ENCODE measurements at places on chromosomes 4 and X.
A peak's percentile ranks its signal among the peaks of the same experiment; 100 is the strongest.

- peak; percentile 12 for DNase-seq
Measured at GRCh38 chr4:37721995-37722638, 35.9 kb upstream of the RELL1 start.

GRCh38 chrX:122154019-122154418 is 1030.1 kb upstream of the GRIA3 start:
- no peak for DNase-seq

DNA sequence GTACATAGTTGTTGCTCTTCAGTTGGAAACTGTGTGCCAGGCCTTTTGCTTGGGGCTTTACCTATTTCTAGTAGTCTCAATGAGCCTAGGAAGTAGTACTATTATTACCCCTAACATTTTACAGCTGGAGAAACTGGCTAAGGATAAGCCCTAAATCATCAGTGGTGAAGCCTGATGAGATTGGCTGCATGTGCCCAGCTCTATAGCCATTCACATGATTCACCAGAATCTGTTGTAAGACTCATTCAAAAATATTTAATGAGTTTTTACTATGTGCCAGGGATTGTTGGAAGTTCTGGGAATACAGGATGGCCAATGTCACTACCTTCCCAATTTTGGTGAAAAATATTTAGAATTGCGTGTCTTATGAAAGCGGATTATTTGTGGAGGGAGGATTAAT is 2.8 kb downstream of the KIT start:
- no peak for DNase-seq

GRCh38 chr4:25650311-25650710 is 5.3 kb upstream of the SLC34A2 start:
- no peak for DNase-seq

GRCh38 chr4:5037553-5038551 is 13.4 kb upstream of the STK32B start:
- no peak for DNase-seq

DNA sequence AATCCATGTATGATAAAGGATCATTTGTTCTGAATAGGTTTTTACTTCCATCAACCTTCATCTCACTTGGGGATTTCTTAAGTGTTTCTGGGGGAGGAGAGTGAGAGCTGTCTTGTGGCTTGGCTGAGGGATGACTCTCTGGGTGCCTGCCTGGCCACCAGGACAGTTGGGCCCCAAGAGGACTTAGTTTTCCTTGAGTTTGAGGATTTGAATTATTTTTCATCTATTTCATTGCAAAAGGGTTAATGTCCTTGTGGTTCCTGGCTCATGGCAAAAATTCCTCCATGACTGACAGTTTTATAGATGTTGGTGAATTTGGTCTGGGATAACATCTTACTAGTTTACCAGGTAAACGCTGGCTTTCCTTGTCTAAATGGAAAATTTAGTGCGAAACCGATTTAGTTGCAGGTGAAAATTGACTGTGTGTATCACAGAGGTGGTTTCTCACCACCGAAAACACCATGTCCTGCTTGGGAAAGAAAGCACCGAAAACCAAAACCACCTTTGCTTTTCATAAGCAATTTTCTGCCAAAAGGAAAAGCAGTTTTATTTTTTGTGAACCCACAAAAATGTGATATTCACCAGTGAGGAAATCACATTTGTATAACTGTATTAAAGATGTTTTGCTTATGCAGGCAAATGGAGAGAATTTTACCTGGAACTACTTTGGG is 331.3 kb upstream of the SFRP2 start:
- DNase-seq, result no peak

- DNase-seq, result no peak
Measured at GRCh38 chr4:125594056-125594602, 279.4 kb downstream of the FAT4 start.

- no peak for DNase-seq
Measured at GRCh38 chr4:54089875-54090274, 10.1 kb upstream of the GSX2 start.

- no peak for DNase-seq
Measured at GRCh38 chrX:10597871-10598270, 22.5 kb downstream of the MID1 start.

DNA sequence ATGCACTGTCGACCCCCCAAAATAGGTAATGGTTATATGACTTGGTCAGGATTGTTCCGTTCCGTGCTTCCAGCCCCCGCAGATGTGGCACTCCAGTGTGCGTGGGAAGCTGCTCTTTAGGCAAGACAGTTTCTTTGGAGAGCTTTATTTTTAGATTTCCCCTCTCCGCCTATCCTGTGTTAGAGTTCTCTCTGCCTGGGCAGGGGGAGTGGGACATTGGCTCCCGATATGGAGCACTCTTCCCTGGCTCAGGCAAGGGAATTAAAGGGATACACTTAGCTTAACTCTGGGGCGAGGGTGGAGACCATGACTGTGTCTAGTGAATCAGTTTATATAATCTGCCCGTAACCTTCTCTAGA is 36.0 kb downstream of the DLG3 start:
- no peak for DNase-seq

- DNase-seq, result no peak
Measured at GRCh38 chr4:186772936-186773487, 49.4 kb upstream of the FAT1 start.

DNA sequence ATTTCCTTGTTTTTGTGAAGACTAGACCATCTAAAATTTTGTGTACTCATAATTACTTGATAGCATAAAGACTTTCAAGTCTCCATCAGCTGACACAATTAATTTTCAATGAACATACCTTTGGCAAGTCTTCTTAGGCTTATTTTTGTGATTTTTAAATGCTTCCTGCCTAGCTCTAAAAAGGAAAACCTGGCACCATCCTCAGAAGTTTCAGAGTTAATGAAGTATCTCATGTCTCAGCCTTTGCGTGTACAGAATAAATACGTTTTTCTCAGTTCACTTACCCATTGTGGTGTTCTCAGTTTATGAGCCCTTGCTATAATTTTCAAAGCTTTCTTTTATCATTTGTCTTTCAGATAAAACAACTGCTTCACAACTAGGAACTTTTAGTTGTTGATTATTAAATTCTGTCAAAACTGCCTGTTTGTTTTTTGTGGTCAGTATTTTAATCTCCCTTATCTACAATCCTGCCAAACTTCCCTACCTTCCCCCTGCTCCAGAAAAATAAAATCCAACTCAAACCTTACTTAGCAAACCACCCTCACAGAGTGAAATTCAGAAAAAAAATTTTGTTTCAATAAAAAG is 21.6 kb downstream of the ADD1 start:
- no peak for DNase-seq

GRCh38 chr4:84718699-84719098 is 135.8 kb downstream of the CDS1 start:
- DNase-seq, result no peak

- DNase-seq, result no peak
Measured at GRCh38 chrX:2875136-2875481, 46.4 kb downstream of the GYG2 start.

DNA sequence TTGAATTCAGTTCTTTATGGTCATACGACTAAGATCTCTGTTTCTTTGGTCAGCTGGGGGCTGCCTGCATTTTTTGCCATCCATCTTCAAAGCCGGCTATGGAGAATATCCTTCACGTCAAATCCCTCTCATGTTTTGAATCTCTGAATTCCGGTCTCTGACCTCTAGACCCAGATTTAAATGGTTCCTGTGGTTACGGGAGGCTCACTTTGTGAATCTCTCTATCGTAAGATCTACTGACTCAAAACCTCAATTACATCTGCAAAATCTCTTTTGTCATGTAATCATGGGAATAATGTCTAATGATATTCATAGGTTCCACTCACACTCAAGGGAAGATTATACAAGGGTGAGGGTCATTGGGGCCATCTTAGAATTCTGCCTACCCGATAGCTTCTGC is 5.7 kb upstream of the MPC1L start:
- no peak for DNase-seq

DNA sequence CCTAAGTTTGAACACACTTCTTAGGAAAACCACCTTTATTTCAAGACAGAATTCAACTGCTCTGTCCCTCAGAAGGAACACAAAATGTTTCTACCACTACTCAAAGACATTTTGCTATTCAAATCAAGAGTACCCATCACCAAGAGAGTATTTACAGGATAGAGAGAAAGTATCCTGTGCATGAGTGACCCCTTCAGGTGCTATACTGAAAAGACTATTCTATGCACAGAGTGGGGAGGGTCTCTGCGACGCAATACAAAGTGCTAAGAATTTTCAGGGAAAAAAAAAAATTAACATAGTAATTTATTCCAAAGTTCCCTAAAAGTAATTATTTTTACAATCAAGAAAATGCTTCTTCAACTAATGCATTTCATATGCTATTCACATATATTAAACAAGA is 346.4 kb upstream of the FAM241A start:
- no peak for DNase-seq

DNA sequence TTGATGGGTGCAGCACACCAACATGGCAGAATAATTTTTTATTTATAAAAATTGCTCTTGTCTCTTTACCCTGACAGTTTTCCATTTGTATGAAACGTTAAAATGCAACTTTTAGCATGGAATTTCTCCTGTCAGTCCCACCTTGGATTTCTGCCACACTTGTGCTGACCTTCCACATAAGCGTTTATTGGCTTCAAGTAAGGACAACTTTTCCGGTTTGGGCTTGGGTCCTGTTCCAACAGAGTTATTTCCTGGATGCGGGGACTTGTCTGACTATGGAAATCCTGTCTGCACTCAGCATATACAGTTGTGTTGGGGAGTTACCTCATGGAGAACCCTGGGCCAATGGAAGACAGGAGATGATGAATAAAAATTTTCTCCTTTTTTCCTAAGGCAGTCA is 294.7 kb downstream of the NAF1 start:
- DNase-seq, result no peak

DNA sequence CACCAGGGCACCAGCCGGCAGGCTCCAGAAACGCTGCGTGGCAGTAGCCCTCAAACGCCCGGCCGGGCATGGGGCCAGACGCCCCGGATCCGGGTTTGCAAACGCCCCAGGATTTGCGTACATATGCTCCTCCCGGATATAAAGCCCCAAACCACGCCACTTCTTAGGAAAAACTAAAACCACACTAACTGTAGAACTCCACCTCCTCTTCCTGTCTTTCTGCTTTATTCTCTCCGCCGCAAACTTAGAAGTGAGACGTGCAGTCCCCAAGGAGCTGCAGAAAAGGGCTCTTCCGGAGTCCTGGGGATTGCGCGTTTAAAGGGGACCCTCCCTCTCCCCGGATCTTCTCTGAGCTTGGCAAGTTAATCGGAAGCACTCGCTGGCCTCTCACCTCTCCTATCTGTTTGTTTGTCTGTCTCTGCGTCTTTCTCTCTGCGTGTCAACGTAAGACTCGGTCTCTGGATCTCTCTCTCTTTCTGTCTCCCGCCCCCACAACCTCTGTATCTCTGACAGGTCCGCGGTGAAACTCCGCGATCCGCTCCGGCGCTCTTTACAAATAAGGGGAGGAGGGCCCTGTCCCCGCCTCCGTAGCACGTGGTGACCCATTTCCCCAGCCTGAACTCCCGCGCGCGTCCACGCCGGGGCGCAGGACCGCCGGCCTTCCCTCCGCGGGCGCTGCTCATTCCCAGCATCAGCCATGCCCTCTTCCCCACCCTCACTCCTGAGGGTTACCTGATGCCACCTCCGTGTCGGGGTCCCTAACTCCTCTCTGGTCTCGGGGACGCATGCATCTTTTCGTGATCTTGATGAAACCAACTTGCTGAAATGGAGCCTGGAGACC is at the start of gene SLC39A8:
Gene SLC39A8, minus strand, starts transcription at position 529 of the 841 bp plus-strand sequence. CDS start 820 bp downstream, outside the sequence.
- peak; percentile 88 for DNase-seq

DNA sequence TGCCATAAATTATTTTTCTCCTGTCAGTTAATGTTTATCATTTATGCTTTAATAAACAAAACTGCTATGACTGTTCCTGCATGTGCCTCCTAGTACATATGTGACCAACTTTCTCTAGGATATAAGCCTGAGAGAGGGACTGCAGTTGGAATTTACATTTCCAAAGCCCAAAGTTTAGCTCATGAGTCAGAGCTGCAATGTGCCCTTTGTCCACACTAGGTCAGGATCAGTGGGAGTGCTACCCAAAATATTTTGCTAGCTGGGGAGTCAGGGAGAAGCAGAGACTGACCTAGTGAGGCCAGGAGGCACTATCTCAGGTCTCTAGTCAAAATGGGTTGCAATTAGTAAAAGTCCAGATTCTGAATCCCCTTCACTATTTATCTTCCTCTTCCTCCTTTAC is 92.7 kb downstream of the AR start:
- DNase-seq, result no peak

- DNase-seq, result no peak
Measured at GRCh38 chrX:64394059-64394873, 986 bp downstream of the MTMR8 start.

GRCh38 chr4:7180938-7181337 is 11.4 kb upstream of the SORCS2 start:
- no peak for DNase-seq

DNA sequence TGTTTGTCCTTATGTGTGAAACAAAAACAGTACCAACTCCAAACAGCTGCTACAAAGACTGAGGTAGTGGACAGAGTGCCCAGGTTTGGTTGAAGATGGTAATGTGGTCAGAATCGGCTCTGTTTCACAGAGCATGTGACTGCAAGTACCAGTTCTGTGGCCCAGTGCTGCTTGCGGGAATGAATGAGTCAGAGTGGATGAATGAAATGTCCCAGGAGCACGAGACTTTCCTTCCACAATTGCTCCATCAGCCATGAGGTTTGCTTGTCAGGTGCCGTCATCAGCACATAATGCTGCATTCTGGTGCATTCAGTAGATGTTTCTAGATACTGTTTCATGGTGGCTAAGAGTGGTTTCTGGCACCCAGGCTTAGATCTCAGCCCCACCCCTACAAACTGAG is 84.2 kb downstream of the GPR143 start:
- DNase-seq, result no peak

DNA sequence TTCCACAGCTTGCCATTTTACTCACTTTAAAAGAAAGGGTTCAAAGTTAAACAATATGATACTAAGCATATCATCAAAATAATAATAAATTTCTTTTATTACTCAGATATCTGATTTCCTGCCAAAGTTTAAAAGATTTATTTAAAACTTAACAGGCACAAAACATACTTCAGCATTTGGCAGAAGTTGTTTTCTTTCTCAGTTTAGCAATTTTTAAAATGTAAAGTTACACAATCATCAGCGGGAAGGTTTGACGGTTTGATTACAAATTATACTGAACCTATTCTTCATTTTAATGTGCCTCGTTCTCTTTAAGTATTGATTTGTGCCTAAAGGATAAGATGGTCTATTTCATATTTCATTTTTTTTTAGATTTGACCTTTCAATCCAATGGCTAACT is 227.2 kb downstream of the APBB2 start:
- no peak for DNase-seq

GRCh38 chrX:10755439-10756334 is 135.3 kb upstream of the MID1 start:
- no peak for DNase-seq

GRCh38 chr4:18014269-18014668 is 7.3 kb downstream of the LCORL start:
- no peak for DNase-seq

GRCh38 chr4:128862608-128863311 is 53.3 kb downstream of the JADE1 start:
- peak; percentile 52 for DNase-seq

- no peak for DNase-seq
Measured at GRCh38 chrX:119696251-119696890, 3.4 kb upstream of the SEPTIN6 start.
